ENCODE measurements at places on chromosomes 12 and 14.
A peak's percentile ranks its signal among the peaks of the same experiment; 100 is the strongest.

- no peak for DNase-seq
Measured at GRCh38 chr14:94099006-94099405, 11.5 kb upstream of the IFI27 start.

GRCh38 chr12:63276537-63277365 lies 125.8 kb upstream of the AVPR1A start:
- no peak for DNase-seq

DNA sequence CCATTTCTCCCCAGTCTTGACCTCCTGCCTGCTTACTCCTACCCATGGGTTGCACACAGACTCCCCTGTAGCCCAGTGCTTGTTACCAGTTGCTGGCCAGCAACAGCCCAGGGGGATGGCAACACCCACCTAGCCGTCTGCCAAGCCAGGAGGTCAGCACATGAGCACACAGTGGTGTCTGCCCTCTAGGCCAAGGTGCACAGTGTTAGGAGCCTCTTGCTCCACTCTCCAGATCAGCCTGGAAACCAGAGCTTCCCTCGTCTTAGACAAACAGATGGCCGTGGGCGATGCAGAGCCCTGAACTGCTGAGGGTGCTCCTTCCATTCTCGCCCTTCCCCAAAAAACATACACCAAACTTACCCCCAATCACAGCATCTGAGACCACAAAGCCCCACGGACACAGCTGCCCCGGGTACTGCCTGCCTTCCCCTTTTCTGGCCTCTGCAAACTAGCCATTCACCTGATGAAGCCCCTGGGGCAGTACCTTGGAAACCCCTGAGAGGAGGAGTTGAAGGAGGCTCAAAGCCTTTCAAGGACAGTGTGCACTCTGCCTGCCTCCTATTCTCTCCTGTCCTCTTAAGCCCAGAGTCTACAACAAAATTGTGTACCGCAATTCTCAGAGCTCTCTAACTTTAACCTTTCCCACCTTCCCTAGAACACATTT lies 1.0 kb upstream of the GPD1 start:
- no peak for DNase-seq

- no peak for DNase-seq
Measured at GRCh38 chr14:101442451-101442850, 118.8 kb upstream of the DIO3 start.

DNA sequence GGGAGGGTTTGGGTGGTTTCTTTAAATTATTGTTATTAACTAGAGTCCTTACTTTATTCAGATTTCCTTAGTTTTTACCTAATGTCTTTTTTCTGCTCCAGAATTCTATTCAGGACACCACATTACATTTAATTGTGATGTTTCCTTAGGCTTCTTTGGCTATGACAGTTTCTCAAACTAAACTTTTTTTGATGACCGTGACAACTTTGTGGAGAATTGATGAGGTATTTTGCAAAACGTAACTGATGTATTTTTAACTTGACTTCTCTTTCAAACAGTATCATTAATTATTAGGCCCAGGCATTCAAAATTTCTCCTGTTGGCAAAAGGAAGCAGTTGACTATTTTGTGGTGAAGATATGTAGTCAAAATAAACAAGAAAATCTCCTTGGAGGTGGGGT lies 10.5 kb downstream of the RNASE6 start:
- no peak for DNase-seq

DNA sequence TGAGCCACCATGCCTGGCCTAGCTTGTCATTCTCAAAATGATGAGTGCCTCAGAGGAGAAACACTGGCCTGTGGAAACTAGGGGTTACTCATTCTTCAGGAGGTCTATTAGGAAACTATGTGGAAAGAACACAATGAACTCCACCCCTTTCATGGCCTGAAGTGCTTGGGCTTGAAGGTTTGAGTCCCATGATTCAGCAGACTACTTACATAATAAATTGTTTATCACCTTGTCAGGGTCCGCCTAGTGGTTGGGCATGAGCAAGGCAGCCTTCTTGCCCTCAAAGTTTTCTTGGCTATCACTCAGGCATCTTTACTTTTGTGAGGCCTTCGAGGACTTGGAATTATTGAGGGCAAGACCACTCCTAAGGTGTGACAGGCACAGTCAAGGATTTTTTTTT lies 251.2 kb downstream of the ACSS3 start:
- DNase-seq = no peak

GRCh38 chr12:131218026-131218922 lies 264.6 kb downstream of the ADGRD1 start:
- DNase-seq = no peak

DNA sequence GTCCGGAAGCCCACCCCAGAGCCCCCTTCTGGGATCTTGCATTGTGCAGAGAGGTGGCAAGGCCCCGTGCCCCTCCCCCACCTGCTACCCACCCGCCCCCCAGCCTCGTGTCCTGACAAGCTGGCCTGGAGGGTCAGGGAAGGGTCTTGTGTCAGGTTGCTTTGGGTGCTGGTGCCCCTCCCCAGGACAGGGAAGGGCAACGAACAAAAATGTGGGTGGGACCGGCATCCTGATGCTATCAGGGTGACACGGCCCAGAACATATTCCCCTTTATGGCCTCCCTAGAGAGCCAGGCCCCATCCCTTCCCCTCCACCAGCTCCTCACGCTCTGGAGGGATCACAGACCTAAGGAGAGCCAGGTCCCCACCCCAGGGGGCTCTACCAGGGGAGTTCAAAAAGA lies 38.7 kb upstream of the TMEM179 start:
- DNase-seq = no peak

DNA sequence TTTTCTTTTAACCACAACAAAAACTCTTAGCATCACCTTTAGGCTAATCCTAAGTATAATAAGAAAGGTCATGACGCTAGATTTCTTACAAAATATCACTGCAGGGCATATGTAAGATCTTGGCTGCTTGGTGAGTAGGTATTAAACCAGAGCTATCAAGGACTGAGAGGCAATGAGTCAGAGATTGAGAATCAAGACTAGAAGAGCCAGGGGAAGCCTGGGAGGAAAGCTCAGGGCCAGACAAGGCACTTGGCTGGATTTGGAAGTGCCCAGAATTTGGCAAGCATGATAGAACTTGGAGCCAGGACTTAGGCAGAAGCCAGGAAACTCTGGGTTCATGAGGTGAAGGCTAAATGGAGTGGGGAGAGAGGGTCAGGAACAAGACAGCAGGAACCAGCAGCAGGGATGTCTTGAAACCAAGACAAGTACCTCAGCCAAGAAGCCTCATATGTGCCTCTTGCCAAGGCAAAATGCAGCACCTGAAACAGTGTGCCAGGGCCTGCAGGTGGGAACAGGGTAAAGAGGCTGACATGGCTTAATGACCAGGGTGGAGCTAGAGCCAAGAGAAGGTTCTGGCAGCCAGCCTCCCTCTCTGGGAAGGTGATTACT lies 49.9 kb downstream of the PTHLH start:
- DNase-seq = no peak

DNA sequence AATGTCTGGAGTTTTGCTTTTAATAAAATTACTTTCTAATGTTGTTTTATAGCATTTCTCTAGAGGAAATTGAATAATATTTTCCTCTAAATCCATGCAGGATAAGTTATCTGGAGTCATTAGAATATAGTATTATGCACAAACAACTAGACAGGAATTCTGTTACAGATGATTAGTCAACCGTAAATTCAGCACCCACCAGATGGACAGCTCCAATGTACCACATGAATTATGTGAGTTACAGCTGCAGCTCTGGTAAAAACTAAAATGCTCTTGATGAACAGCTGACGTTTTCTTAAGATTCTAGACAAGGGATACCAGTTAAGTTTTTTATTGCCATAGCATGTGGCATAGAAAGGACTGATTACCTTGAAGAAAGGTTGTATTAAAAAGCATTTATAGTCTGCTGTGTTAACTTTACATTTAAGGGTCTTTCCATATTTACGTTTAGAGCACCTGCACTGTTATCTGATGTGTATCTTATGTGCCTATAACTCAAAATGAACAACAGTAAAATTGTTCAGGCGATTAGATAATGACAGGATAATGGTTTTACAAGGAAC lies 321.4 kb upstream of the LRFN5 start:
- no peak for DNase-seq

GRCh38 chr14:34981743-34982420 lies 910 bp upstream of the SRP54 start:
- DNase-seq = peak; percentile 29

- DNase-seq = no peak
Measured at GRCh38 chr14:92637228-92637627, 111.2 kb downstream of the LGMN start.

DNA sequence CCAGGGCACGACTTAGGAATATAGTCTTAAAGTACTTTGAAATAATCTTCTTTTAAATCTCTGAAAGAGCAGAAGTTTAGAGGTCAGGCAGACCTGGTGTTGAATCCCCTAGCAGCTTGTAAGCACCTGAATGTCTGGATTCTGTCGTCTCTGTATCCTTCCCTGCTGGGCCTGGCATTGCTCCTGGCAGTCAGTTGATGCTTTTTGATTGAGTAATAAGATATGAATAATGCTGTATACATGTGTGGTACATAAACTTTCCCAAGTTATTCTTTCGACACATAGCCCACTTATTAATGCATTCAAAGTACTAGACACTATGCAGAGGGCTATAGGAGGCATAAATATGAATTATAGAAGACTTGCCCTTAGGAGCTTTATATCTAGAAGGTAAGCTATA lies 31.4 kb downstream of the EVL start:
- no peak for DNase-seq

DNA sequence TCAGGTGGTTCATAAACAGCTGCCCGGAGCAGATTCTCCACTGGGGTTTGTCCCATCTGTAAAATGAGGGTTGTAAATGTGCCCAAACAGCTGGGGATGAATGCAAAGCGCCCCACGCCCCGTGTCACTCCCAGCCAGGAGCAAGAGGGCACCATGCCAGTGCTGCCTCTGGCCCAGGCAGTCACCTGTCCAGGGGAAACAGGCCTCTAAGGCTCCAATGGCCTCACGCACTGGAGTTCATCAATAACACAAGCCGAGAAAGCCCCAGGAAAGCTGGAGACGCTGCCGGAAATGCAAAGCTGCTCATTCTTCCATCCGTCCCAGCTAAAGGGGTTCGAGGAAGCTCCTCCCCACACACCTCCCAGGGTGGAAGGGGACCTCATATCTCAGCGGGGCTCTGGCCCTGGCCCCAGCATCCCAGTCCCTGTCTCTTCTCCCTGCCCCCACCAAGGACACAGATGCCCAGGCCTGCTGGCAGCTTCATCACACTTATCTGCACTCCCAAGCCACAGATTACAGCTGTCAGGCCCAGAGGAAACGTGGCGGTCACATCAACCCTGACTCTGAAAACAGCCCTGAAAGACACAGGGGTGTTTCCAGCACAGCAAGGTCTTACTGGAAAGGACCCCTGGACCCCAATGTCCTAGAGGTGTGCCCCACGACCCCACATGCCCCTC lies 21.5 kb downstream of the SCARB1 start:
- no peak for DNase-seq

DNA sequence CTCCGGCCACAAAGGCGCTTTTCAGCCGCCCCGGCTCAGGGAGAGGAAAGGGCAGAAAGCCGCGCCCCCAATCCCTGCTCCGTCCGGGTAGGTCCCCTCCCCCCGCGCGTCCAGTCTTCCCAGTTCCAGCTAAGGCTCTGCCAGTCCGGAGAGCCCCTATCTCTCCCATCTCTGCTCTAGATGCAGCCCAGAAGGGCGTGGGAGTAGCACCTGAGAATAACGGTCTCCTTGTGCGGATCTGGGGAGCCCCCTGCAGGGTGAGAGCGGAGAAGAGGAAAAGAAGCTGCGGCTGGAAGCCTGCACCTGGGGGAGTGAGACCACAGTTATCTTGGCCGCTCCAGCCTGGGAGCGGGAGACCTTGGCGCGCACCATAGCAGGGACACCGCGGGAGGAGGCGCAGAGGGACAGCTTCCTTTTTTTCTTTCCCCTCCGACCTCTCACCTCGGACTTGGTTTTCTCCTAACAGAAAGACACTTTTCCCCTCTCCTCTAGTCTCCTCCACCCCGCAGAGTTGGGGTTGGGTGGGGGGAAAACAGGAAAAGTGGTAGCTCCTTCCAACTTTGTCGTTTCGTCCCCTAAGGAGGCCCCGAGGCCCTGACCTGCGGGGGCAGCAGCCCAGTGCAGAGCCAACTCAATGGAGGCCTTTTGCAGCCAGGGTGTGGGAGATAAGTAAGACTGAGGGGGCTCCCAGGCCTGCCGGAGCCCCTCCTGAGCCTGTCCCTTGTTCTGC lies 2.4 kb downstream of the DHH start:
- peak; percentile 45 for DNase-seq

DNA sequence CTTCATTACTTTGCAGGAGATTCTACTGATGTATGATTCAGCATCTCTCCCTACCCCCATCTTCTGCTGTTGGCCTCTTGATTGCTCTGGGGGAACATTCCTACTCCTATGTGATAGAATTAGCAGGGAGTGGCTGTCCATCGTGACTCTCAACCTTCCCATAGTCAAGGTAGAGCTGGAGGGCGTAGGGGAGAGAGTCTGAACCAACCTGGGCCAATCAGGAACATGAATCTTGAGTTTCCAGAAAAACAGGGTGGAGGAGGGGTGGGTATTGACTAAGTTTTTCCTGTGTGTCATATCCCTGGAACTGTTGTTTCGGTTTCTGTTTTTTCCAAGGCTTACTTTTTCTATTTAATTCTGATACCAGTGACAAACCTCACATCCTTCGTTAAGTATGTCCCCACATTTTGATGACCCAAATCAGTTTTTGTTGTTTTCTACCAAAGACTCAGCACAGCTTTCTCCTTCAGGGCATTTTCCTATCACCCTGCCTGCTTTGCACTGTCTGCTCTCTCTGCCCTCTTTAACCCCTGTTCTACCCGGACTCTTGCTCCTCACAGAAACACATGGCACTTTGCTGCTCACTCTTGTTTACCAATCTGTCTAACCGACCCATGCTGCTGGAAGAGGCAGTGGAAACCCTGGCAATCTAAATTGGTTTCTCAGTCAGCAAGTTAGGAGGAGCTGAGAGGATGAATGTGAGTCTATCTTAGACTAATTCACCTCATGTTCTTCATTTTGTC lies 1428.3 kb downstream of the AACS start:
- no peak for DNase-seq

DNA sequence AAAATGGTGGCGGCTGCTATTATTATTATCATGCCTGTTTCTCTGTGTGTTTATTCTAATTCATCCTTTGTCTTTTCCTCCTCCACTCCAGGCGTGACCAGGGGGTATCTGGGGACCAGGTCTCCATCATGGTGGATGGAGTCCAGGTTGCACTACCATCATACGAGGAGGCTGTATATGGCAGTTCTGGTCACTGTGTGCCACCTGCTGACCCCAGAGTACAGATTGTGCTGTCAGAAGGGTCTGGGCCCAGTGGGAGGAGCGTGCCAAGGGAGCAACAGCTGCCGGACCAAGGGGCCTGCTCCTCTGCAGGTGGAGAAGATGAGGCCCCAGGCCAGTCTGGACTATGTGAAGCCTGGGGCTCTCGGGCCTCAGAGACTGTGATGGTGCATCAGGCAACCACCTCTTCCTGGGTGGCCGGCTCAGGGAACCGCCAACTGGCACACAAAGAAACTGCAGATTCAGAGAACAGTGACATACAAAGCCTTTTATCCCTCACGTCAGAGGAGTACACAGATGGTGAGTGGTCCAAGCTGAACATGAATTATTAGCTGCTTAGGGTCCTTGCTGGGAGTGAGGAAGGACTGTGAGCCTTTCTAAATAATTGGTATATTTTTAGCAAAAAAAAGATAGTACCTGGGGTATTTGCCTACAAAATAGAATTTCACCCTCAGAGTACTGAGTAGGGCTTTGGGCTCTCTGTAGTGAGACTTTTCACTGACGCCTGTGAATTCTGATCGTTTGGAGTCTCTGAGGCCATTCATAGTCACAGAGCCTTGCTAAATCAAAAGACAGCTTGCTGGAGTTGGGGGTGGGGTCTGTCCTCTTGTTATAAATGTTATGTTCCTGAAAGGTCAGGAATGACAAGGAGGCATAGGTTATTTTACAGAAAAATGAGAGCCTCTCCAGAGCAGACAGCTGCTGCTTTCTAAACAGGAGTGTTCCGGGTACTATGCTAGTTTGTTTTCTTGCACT lies 58.1 kb upstream of the SRSF5 start:
- DNase-seq = no peak

- no peak for DNase-seq
Measured at GRCh38 chr14:86168371-86168770, 638.4 kb downstream of the FLRT2 start.

Data from activated naive CD4-positive, alpha-beta T cell (primary cell).